Astrocyte (in vitro differentiated cells and primary cell): ENCODE measurements at places on chromosomes 16 and 17. TPM values are rescaled to one million over a fixed set of nuclear protein-coding genes. Genes with fewer than 3 reads are reported as not detected.
A peak's percentile ranks its signal among the peaks of the same experiment; 100 is the strongest.

SDK2 gene
- 11.2 and 12.4 TPM in 2 replicates for total RNA-seq

CDH13 gene
- 23.0 and 41.7 TPM in 2 replicates for total RNA-seq

SLFN11 gene
- 0.25 and 0.75 TPM in 2 replicates for total RNA-seq

MFAP4 gene
- 0.93 and 3.7 TPM in 2 replicates for total RNA-seq

ASB16 gene
- not detected in 2 replicates for total RNA-seq

FOXN1 gene
- total RNA-seq, result not detected in 2 replicates

WNK4 gene
- 22.8 and 34.8 TPM in 2 replicates for total RNA-seq

ZNF598 gene
- 46.0 and 50.0 TPM in 2 replicates for total RNA-seq

GPT2 gene
- total RNA-seq, result 70.2 and 75.7 TPM in 2 replicates

GRCh38 chr17:77778636-77779489, 179.6 kb upstream of the TNRC6C start:
- peak; percentile 2 for DNase-seq
- no peaks in the 10 kb centered on the region for H3K36me3 ChIP-seq
- peaks cover 14% of the 10 kb centered on the region for H3K27me3 ChIP-seq
- H3K27ac ChIP-seq, result no peak overlapping the region
- H3K4me3 ChIP-seq, result no peak overlapping the region

DNA sequence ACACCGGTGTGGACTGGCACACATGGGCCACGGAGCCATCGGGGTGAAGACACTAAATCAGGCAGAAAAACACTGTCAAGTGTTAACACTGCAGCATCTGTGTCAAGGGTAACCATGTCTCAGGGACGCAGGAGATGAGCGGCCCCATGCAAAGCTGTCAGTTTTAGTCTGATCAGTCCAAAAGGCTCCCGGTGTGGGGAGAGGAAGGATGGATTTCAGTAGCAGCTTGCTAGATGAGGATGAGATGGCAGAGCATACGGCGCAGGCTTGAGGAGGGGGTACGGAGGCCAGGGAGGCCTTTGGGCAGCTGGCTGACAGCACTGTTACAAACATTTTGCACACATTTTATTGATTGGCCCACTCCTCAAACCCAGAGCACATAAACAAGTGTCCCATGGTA, 98.1 kb downstream of the GNAO1 start:
- DNase-seq, result no peak
- peaks cover 9% of the 10 kb centered on the region for H3K4me1 ChIP-seq
- H3K27ac ChIP-seq, result no peak overlapping the region
- no peak overlapping the region for H3K4me3 ChIP-seq

GRCh38 chr16:3038256-3038655, 1.5 kb upstream of the BICDL2 start:
- H3K27me3 ChIP-seq, result peaks cover 54% of the 10 kb centered on the region
- no peak for DNase-seq
- no peak overlapping the region for H3K27ac ChIP-seq
- no peaks in the 10 kb centered on the region for H3K36me3 ChIP-seq
- no peak overlapping the region for H3K4me3 ChIP-seq
- no peaks in the 10 kb centered on the region for H3K4me1 ChIP-seq

DNA sequence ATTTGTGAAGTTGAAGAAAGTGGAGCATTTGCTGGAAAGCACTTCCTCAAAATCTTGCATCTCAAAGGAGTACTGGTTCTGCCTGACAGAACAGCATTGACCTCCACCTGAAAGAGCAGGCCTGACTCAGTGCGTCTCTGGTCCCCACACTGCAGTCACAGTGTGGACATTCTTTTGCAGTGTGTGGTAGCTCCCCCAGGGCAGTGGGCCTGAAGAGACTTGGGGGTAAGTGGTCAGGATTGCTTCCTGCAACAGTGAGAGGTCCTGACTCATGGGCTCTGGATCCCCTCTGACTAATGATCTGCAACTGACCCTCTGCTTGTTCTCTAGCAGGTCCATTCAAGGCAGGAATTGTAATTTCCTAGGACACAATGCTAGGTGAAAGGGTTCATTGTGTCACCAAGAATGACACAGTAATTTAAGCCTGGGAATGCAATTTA, 204.9 kb upstream of the KCNJ16 start:
- H3K4me3 ChIP-seq, result no peak overlapping the region
- peak overlapping the region; percentile 84 for H3K27ac ChIP-seq
- H3K4me1 ChIP-seq, result peaks cover 28% of the 10 kb centered on the region
- no peaks in the 10 kb centered on the region for H3K27me3 ChIP-seq
- peak; percentile 91 for DNase-seq

- peaks cover 43% of the 10 kb centered on the region for H3K4me1 ChIP-seq
- DNase-seq, result no peak
- H3K4me3 ChIP-seq, result peak overlapping the region; percentile 77
- H3K27me3 ChIP-seq, result no peaks in the 10 kb centered on the region
- H3K27ac ChIP-seq, result peak overlapping the region; percentile 70
Measured at GRCh38 chr17:19005137-19005773, 691 bp upstream of the FAM83G start.

DNA sequence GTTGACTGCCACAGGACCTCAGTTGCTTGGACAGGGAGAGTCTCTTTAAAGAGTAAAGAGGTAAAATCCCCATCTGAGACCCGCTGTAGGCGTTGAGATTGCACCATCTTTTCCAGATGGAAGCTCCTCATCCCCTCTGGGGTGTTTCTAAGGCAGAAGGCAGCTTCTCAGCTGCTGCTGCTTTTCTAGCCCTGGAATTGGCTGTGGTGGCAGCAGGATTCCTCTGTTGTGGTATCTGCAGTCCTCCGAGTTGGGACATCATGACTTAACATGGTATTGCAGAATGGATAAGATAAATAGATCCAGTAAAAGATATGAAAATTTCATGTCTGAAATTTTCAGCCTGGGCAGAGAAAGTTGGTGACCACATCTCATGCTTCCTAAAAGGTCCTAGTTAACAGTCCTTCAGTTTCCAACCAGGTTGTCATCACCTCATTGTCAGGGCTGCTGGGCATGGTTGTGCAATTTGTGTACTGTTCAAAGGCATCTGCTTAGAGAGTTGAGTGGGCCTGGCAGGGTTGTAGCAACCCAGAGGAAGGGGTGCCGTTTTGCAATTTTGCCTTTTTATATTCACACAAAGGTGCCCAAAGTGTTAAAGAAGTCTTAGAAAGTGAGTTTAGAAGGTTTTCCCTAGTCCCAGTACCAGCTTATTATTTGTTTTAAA, 150.4 kb downstream of the SPECC1 start:
- H3K4me3 ChIP-seq, result no peak overlapping the region
- H3K4me1 ChIP-seq, result peaks cover 8% of the 10 kb centered on the region
- no peak overlapping the region for H3K27ac ChIP-seq
- no peaks in the 10 kb centered on the region for H3K27me3 ChIP-seq
- no peak for DNase-seq

GRCh38 chr17:28524476-28525424, 18.6 kb downstream of the FOXN1 start:
- H3K4me3 ChIP-seq, result no peak overlapping the region
- H3K27ac ChIP-seq, result no peak overlapping the region
- peaks cover 2% of the 10 kb centered on the region for H3K27me3 ChIP-seq
- peak; percentile 53 for DNase-seq
- peaks cover 10% of the 10 kb centered on the region for H3K4me1 ChIP-seq

- H3K27ac ChIP-seq, result no peak overlapping the region
- no peak overlapping the region for H3K4me3 ChIP-seq
- peaks cover 5% of the 10 kb centered on the region for H3K27me3 ChIP-seq
Measured at GRCh38 chr17:80105762-80106161, 4.4 kb downstream of the GAA start.

GRCh38 chr17:39634384-39634871, 2.5 kb upstream of the STARD3 start:
- H3K4me3 ChIP-seq, result no peak overlapping the region
- no peak overlapping the region for H3K27ac ChIP-seq
- DNase-seq, result no peak
- H3K27me3 ChIP-seq, result peaks cover 20% of the 10 kb centered on the region
- no peaks in the 10 kb centered on the region for H3K36me3 ChIP-seq

DNA sequence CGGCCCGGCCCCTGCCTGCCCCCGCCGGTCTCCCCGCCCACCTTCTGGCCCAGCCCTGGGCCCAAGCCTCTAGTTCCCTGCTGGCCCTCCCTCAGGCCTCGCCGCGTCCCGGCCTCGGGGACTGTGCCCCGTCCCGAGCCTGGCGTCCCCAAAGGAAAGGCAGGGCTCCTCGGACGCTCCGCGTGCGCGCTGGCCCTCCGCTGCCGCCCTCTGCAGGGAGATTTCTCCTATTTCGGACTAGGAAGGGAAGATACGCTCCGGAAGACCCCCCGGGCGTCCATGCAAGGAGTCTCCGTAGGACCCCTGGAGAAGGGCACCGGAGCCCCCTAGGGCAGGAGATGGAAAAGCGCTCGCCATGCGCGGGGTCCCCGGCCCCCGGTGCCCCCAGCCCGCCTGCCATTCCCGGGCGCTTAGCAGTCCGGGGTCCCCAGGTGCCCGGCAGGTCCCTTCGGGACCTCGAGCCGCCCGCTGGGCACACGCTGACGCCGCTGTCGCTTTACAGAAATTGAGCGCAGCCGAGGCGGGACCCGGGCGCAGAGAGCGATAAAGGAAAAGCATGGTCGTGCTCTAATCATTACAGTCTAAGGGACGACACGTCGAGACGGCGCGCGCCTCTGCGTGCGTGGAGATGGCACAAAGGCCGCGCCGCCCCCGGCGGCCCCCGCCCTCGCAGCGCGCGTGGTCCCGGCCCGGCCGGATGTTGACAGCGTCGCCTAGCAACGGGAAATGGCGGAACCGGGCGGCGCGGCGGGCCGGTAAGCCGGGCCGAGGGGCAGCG, at the start of gene CCDC40:
CCDC40 (plus strand) TSS at position 706 of the 778 bp plus-strand sequence; CDS start at position 727, 21 bp downstream.
- peaks cover 10% of the 10 kb centered on the region for H3K4me1 ChIP-seq
- H3K36me3 ChIP-seq, result no peaks in the 10 kb centered on the region
- DNase-seq, result peak; percentile 47
- peak within 1 kb of the TSS; percentile 91 for H3K27ac ChIP-seq
- peak within 1 kb of the TSS; percentile 87 for H3K4me3 ChIP-seq
- no peaks in the 10 kb centered on the region for H3K27me3 ChIP-seq

DNA sequence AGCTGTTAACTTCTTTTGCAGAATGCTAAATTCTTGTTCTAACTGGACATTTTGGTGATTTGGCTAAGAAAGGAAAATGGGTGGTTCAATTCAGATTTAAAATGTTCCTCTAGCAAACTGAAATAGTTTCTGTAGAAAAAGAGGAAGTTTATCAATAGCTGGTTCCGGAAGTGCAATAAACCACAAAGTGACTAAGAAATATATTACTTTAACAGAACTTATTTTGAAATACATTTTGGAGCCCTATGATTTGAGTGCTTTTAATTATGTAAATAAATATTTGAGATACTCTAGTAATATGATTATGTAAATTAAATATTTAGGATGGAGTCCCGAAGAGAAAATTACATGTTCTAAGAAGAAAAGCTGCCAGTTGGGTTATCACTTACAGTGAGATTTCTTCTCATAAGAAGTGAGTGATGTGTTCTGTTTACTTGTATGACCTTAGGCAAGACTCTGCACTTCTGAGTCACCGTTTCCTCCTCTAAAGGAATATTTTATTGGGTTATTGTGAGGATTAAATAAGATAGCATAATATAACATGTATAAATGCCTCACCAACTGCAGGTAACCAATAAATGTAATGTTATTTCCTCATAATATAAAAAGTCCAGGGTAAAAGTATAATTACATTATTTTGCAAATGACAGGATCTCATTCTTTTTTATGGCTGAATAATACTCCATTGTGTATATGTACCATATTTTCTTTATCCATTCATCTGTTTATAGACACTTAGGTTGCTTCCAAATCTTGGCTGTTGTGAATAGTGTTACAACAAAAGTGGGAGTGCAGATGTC, at the start of gene EVI2B:
EVI2B (minus strand) TSS at position 73 of the 800 bp plus-strand sequence. CDS start 8,445 bp downstream, outside the sequence.
- peak; percentile 39 for DNase-seq
- H3K27me3 ChIP-seq, result no peaks in the 10 kb centered on the region

GRCh38 chr17:4796552-4796920, 572 bp downstream of the PSMB6 start:
- H3K27me3 ChIP-seq, result peaks cover 2% of the 10 kb centered on the region
- peak overlapping the region; percentile 88 for H3K27ac ChIP-seq
- H3K4me1 ChIP-seq, result peaks cover 4% of the 10 kb centered on the region
- no peak for DNase-seq

- H3K27me3 ChIP-seq, result no peaks in the 10 kb centered on the region
- H3K36me3 ChIP-seq, result no peaks in the 10 kb centered on the region
- no peak overlapping the region for H3K27ac ChIP-seq
- no peak overlapping the region for H3K4me3 ChIP-seq
- no peaks in the 10 kb centered on the region for H3K4me1 ChIP-seq
Measured at GRCh38 chr17:34071886-34072420, 183.1 kb upstream of the CCL2 start.

GRCh38 chr16:92431-93339, 14.7 kb downstream of the MPG start:
- H3K27ac ChIP-seq, result no peak overlapping the region
- no peak overlapping the region for H3K4me3 ChIP-seq
- H3K4me1 ChIP-seq, result peaks cover 11% of the 10 kb centered on the region
- DNase-seq, result no peak
- no peaks in the 10 kb centered on the region for H3K27me3 ChIP-seq
- H3K36me3 ChIP-seq, result peaks cover 2% of the 10 kb centered on the region

GRCh38 chr17:10646392-10646990, 10.6 kb downstream of the MYH3 start:
- no peaks in the 10 kb centered on the region for H3K36me3 ChIP-seq
- H3K4me1 ChIP-seq, result no peaks in the 10 kb centered on the region
- DNase-seq, result peak; percentile 35
- no peak overlapping the region for H3K27ac ChIP-seq
- H3K27me3 ChIP-seq, result no peaks in the 10 kb centered on the region

DNA sequence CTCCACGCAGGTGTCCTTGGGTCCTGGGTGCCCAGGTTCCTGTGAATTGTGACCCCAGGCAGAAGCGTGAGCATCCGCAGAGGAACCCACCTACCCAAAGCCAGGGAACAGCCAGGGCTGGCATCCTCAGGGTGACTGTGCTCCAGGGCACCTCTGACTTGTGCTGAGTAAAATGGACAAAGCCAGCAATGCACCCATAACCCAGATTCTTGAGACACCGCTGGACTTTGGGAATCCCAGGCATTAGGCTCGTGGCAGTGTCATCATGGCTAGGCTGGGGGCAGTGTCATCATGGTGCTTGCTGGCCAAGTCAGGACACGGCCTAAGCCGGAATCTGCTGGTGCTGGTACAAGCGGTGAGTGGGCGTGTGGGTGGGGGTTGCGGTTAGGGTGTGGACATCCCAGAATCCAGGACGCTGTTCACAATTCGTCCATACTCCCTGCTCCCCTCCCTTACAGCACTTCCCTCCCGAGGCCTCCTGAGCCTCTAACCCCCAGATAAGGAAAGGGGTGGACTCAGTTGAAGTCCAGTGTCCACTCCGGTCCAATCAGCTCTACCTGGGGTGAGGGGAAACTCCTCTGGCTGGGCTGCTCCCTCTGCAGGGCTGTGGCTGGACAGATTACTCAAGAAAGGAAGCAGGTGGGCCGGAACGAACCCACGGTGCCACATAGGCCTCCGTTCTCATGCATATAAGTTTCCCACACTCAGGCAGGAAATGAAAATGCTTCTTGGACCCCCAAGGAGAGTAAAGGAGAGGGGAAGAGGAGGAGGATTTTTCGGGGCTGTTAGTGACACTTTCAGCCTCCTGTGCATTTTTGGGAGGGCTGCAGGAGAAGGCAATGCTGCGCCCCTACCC, 138.9 kb downstream of the SEC14L1 start:
- H3K27me3 ChIP-seq, result peaks cover 7% of the 10 kb centered on the region
- H3K4me1 ChIP-seq, result peaks cover 32% of the 10 kb centered on the region
- H3K36me3 ChIP-seq, result no peaks in the 10 kb centered on the region
- H3K4me3 ChIP-seq, result no peak overlapping the region

GRCh38 chr16:76464955-76465620, 187.9 kb downstream of the CNTNAP4 start:
- DNase-seq, result no peak
- H3K4me1 ChIP-seq, result no peaks in the 10 kb centered on the region
- H3K27me3 ChIP-seq, result no peaks in the 10 kb centered on the region
- no peak overlapping the region for H3K4me3 ChIP-seq

GRCh38 chr16:70380248-70380918, 33.7 kb downstream of the DDX19A start:
- peak overlapping the region; percentile 76 for H3K4me3 ChIP-seq
- peak; percentile 80 for DNase-seq
- H3K36me3 ChIP-seq, result peaks cover 8% of the 10 kb centered on the region
- H3K4me1 ChIP-seq, result peaks cover 21% of the 10 kb centered on the region
